RPMI8226 (cell line): ENCODE measurements at places on chromosomes 5 and 9.
A peak's percentile ranks its signal among the peaks of the same experiment; 100 is the strongest.

- DNase-seq, result no peak
Measured at GRCh38 chr5:172171118-172171517, 16.9 kb downstream of the STK10 start.

- no peak for DNase-seq
Measured at GRCh38 chr9:120242116-120242811, 337.7 kb downstream of the CDK5RAP2 start.

GRCh38 chr5:178310130-178310865 lies 77.7 kb upstream of the PHYKPL start:
- no peak for DNase-seq

- DNase-seq, result no peak
Measured at GRCh38 chr5:139199321-139199720, 1.2 kb upstream of the SIL1 start.

GRCh38 chr5:73151766-73152410 lies 21.1 kb upstream of the TMEM174 start:
- DNase-seq, result no peak

DNA sequence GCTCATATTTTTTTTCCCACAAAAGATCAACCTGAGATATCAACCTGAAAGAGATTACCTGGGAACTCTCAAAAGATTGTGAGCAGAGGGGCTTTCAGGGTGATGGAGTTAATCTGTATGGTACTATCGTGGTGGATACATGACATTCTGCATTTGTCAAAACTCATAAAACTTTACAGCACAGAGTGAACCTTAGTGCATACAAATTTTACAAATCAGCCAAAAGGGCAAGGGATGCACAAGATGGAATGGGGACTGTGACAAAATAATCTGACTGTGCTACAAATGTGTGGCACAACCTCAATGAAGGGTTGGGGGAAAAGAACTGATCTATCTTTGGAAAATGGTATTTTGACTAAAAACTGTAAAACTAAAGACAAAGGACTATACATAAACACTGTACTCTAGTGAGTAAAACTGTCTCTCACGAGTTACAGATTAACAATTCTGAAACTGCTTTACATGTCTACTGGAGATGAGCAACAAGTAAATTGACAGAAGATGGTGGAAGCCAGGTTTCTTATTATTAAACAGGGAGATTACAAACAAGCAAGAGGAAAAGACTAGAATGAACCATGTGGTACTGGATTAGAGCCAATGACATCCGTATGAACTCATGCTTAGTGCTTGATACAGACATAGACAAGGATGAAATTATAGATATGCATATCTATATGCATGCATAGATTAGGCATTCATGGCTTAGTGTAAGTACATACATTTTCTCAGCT lies 24.8 kb upstream of the RLN1 start:
- DNase-seq, result no peak

- no peak for DNase-seq
Measured at GRCh38 chr5:168313596-168314204, 22.3 kb downstream of the WWC1 start.

- peak; percentile 51 for DNase-seq
Measured at GRCh38 chr9:93464395-93464794, 11.0 kb upstream of the FAM120AOS start.

DNA sequence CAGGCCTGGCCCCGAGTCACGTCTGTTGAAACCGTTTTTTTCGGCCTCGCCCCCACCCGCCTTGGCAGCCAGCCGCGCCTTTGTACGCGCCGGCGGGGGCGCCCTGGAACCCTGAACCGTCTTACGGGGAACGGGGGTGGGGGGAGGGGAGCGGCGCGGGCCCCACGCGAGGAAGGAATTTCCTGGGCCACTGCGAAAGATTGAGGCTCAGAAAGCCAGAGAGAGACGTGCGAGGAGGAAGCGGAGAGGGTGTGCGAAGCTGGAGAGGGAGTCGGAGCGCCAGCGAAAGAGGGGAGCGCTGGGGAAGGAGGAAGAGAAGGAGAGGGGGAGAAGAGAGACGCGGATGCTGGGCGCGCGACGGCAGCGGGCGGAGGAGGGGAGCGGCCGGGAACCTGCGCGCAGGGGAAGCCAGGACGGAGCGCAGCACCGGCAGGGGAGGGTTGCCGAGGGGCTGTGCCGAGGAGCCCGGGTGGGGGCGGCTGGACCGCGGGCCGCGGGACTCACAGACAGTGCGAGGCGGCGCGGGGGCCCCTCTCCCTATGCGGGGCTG lies 4.6 kb upstream of the PRDM12 start:
- DNase-seq, result no peak

DNA sequence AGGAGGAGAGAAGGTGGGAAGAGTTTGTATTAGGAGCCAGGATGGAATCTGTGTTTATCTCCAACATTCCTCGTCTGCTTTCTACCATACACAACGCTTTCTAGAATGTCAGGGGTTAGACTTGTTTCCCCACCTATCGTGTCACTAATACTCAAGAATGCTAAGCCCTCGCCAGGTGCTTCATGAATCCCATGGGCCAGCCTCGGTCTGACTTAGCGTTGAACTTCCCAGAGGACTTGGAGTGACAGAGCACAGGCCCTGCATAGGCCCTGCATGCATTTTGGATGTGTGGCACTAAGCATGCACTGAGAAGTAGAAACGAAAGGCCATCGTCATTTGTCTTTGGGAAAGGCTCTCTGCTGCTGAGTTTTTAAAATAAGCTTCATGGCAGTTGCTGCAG lies 328.7 kb downstream of the NSG2 start:
- no peak for DNase-seq

GRCh38 chr5:137292461-137293027 lies 206.6 kb downstream of the SPOCK1 start:
- DNase-seq, result no peak

DNA sequence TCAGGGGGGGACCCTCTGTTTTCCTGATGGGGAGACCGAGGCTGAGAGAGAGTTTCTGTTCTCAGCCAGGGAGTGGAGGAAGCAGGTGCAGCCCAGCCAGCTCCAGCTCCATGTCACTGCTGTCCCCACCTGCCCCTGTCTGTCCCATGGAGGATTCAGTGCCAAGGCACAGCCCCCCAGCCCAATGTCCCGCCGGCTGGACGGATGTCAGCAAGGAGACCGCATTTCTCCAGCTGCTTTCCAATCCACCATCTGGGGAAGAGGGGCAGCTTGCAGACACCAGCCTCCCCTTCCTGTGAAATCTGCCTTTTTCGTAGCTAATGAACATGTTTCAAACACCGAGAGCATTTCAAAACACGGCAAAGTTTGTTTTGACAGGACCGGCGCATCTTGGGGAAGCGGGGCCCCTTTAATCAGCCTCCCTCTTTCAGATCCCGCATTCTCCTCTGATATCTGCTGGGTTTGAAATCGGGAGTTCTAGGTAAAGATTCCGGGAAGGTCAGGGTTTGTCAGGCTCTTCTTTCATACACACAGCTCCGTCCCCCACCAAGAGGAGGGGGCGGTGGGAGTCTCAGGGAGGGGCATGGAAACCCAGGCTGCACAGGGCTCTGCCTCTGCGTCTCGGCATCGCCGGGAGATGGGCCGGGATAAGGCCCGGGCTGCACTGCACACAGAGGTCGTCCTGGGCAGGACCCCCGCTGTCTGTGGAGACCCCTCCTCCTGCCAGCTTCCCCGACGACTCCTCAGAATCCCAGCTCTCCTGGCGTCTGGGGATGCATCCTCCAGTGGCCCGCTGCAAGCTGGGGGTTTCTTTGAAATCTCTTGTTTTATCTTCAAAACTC lies 74.8 kb downstream of the NEK6 start:
- no peak for DNase-seq

DNA sequence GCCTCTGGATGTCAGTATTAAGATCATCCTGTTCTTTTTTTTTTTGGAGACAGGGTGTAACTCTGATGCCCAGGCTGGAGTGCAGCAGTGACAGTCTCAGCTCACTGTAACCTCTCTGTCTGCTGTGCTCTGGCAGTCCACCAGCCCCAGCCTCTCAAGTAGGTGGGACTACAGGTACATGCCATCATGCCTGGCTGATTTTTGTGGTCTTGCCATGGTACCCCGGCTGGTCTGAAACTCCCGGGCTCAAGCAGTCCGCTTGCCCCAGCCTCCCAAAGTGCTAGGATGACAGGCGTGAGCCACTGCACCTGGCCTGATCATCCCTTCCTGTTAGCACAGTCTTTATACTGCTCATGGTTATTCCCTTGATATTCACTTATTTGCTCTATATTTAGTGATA lies 3.5 kb downstream of the KDM4C start:
- DNase-seq, result no peak

DNA sequence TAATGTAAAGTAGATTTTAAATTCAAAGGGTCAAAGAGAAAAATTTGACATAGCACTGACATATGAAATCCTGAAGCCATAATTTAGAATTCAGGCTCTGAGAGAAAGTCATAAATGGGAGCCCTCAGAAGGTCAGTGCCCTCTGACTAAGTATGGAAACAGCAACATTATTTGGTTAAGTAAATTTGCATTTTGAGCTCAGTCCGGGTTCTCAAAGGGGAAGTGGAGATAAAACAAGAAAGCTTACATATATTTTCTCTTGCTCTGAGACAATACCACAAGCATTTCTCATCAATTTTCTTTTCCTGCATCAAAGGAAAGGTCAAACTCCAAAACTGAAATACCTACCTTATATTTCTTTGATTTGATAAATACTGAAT lies 348.0 kb downstream of the SEMA5A start:
- no peak for DNase-seq

DNA sequence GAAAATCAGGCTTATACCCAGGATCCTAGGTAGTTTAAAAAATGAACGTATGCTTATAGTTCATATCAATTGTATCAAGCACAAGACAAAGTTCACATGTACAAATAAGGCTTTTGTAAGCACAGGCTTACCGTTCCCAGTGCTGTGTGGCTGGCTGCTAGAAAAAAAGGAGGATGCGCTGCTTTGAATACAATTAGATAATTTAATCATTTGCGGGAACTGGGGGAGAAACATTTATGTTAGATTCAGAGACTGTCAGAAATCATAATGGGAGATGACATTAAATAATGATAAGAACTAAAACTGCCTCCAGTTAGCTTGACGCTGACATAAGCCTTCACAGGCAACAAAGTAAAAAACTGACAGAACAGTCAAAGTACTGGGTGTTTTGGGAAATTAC lies 93.2 kb downstream of the FNBP1 start:
- DNase-seq, result no peak

- DNase-seq, result no peak
Measured at GRCh38 chr5:160061770-160062169, 52.8 kb downstream of the TTC1 start.

- no peak for DNase-seq
Measured at GRCh38 chr5:15799612-15800011, 299.6 kb downstream of the FBXL7 start.

DNA sequence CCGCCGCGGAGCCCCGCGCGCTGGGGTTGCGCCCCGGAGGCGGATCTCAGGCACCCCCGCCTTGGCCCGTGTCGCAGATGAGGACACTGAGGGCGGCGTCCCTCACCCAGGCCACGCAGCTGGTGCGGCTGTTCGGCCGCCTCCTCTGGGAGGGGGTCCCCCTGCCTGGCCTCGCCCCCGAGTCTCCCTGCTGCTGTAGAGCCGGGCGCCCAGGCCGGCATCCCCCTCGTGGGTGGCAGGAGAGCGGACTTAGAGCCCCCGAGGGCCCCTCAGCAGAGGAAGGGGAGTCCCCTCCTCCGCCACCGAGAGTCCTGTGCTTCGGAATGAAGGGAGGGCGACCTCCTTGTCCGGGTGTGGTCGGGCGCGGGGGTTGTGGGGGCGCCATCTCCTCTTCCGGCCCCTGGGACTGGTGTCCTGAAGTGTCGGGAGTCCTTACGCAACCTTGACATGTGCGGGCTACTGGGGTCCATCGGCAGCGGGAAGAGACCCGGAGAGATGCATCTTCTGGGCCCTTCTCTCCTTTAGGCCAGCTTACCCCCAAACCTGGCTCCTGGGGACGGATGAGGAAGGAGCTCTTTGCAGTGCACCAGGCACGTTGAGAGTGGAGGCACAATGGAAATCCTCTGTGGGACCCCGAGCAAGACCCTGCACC lies 11.7 kb upstream of the EXOSC2 start:
- peak; percentile 61 for DNase-seq

GRCh38 chr9:114518120-114518519 lies 12.8 kb upstream of the WHRN start:
- no peak for DNase-seq

DNA sequence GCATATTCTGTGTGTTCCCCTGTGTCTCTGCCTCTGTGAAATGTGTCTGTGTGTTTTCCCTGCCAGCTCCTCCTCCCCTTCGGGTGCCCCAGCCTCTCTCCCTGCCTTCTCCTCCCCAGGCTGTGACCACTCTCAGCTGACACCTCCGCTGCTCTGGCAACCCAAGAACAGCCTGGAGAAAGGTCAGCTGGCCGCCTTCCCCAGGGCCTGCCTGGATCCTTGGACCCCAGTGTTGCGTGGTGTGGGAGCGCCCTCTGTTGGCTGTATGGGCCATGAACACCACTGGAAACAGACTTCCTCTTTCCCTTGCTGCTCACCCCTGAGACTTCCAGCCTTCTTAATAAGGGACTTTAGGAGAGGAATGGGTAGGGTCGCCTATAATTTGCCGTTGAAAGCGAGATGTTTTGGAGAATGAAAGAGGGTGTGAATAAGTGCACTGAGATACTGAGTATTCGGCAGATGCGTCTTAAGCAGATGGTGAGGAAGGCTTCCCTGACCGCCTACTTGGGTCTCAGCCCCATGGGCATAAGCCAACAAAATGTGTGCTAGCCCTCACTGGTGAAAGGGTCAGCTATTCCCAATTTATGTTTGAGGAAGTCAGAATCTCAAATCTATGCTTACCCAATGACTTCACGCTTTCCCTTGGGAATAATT lies 114.9 kb upstream of the TRIM32 start:
- peak; percentile 38 for DNase-seq

DNA sequence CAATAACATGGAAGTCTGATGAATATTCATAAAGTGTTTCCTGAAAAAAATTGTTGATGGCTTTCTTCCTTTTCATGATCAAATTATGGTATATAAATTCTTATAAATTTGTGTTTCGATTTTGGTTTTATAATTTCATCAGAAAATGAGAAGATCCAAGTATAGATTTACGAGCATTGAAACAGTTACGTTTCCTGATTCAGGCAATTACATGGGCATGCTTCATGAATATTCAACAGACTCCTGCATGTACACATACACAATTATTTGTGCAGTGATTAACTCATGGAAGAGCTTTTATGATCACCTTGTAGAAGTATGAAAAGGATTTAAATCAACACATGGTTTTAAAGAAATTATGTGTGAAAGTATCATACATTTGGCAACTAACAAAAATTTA lies 136.7 kb downstream of the MPDZ start:
- DNase-seq, result no peak

- no peak for DNase-seq
Measured at GRCh38 chr5:9864791-9865190, 234.6 kb upstream of the TAS2R1 start.

DNA sequence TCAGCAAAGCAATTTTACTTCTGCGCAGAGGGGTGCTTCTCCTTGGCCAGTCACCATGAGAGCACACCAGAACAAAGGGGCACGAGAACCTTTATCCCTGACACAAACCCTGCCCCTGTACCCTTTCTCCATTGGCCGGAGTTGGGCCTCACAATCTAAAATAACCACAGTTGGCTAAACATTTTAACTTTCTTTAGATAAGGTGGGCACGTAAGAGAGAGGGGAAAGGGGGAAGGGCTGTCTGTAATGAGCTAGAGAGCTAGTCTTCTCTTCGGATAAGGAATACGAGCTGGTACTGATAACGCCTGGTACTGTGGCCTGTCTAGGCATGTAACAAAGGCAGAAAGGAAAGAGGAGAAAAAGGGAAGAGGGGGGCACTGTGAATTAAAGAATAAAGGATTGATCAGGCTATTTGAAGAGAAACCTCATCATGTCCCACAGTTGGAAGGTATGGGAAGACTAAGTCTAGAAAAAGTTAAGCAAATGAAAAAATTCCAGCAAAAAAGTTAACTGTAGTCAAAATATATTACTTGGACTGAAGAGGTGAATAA lies 1.8 kb upstream of the IARS1 start:
- no peak for DNase-seq

GRCh38 chr5:93378073-93378472 lies 202.9 kb downstream of the NR2F1-AS1 start:
- DNase-seq, result no peak
